ENCODE measurements at places on chromosomes 11 and 22.

DNA sequence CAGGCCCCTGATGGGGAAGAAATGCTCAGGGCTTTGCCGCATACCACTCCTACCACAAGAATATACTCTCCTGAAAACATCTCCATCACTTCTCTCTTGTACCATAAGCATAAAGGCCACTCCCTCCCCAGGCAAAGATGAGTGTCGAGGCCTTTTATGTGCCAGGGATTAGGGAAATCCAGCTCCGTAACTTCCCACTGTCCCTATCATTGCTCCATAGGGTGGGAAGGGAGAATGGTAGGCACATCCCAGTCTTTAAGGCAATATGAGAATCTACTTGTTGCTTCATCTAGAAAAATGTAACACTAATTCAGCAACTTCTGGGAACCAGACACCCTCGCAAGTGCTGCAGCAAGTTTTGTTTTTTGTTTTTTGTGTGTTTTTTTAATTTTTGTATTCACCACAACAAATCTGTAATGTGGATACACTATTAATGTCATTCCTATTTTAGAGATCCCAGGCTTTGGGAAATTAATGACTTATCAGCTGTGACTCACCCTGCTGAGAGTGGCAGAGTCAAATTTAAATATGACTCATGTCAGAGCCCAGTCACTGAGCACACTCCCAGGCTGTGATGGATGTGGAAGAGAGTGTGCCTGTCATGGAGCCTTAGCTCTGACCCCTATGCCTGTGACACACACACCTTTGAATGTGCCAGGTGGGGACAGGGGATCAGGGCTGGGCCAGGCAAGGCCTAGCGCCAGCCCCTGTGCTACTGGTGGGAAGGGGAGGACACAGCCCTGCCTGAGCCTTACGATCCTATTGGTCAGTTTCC, 23.4 kb downstream of the PANX1 start:
- DNase-seq: no peak

- DNase-seq: no peak
Measured at GRCh38 chr11:41842673-41843072, 383.2 kb upstream of the LRRC4C start.

DNA sequence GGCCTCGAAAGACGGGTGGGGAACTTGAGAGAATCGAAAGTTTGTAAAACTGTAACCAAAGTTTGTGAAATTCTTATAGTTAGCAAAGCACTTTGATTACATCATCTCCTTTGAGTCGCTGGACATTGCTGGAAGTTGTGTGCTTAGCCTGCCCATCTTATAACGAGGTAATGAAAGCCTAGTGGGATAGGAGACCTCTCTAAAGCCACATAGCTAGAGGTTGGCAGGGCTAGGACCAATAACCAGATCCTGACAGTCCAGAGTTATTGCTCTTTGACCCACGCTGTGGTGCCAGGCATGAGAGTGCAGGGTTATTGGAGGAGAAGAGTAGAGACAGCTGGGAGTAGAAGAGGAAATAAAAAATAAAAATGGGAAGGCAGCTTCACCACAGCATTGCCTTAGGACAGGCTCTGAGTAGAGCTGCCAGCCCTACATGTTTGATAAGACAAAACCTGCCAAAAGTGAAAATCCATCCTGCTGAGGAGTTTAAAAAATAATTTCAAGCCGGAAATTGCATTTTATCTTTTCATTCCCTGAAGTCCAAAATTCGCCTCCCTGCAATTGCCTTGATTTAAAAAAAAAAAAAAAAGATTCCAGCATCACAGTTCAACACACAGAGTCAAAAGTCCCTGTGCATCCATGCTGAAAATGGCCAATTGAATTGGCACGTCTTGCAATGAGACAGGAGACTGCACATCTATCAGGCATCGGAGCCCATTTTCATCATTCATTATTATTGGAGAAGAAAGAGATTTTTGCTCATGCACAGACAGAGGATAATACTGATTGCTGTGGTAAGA, 225.5 kb upstream of the POU2AF2 start:
- DNase-seq: peak; percentile 1

DNA sequence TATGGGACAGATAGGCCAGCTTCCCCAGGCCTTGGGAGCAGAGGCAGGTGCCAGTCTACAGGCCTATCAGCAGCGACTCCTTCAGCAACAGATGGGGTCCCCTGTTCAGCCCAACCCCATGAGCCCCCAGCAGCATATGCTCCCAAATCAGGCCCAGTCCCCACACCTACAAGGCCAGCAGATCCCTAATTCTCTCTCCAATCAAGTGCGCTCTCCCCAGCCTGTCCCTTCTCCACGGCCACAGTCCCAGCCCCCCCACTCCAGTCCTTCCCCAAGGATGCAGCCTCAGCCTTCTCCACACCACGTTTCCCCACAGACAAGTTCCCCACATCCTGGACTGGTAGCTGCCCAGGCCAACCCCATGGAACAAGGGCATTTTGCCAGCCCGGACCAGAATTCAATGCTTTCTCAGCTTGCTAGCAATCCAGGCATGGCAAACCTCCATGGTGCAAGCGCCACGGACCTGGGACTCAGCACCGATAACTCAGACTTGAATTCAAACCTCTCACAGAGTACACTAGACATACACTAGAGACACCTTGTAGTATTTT, 26.6 kb upstream of the L3MBTL2 start:
- peak; percentile 49 for DNase-seq

GRCh38 chr22:49009359-49010063, 818.2 kb downstream of the BRD1 start:
- no peak for DNase-seq

DNA sequence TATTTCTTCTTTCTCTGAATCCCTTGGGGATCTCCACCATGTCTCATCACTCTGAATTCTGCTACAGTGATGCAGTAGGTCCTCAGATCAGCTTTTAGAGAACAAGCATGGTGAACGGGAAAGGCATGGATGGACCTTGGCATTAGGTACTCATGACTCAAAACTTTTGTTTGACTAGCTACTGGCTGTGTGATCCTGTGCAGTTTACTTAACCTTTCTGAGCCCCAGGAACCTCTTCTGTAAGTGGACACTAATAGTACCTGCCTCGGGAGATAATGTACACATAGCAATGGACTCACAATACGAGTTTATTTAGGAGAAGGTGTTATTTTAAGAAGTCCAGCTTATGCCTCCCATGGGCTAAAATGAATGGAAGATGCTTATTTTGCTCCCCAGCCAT, 184.7 kb upstream of the TBCEL start:
- no peak for DNase-seq

- DNase-seq: no peak
Measured at GRCh38 chr11:27717801-27718229, 17.6 kb upstream of the BDNF start.

GRCh38 chr11:58495906-58496305, 12.0 kb downstream of the OR5B21 start:
- no peak for DNase-seq

GRCh38 chr22:41238570-41239442, 1.9 kb downstream of the CHADL start:
- no peak for DNase-seq

DNA sequence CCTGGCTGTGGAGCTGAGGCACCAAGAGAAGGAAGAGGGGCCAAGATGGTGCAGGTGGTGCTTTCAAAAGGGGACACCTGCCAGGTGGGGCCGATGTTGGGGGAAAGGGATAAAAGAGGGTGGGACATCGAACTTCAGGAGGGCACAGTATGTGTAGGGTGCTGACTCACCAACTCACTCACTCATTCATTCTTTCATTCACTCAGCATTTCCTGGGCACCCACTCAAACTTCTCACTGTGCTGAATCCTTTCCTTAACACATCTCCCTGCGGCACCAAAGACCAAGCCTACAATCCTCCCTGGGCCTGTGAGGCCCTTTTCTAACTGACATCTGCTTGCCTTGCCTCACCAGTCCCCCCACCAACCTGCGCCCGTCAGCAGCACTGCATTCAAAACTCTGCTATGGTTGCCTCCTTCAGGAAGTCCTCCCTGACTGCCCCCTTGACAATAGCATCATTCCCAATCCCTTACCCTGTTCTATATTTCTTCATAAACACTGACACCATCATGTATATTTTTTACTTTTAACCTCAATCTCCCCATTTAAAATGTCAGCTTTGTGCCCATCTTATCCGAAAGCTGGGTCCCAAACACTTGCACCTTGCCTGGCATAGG, 246.6 kb downstream of the MN1 start:
- no peak for DNase-seq

- DNase-seq: no peak
Measured at GRCh38 chr11:10844796-10845195, 13.1 kb downstream of the ZBED5 start.

DNA sequence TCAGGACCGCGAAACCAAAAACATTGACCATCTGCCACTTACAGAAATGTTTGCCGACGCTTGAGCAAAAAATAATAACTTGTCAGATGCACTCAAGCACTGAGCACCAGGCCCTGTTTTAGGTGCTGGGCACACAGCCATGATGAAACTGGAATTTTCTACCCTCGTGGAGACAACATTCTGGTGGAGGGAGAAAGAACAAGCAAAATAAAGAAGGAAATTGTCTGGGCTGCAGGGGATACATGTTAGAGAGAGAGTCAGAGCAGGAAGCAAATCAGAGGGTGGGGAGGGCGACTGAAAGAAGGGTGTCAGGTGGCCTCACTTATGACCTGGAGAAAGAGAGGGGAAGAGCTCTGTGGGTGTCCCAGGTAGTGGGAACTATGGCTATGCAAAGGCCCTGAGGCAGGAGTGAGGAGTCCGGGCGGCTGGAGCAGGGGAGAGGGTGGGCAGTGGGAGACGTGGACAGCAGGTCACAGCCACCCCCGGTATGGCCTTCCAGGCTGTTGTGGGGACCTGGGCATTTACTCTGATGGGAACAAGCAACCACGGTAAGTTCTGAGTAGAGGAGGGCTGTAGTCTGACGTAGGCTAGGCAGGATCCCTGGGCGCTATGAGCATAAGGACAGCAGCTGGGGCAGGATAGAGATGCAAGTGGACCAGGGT, 78.8 kb downstream of the MYEOV start:
- no peak for DNase-seq

DNA sequence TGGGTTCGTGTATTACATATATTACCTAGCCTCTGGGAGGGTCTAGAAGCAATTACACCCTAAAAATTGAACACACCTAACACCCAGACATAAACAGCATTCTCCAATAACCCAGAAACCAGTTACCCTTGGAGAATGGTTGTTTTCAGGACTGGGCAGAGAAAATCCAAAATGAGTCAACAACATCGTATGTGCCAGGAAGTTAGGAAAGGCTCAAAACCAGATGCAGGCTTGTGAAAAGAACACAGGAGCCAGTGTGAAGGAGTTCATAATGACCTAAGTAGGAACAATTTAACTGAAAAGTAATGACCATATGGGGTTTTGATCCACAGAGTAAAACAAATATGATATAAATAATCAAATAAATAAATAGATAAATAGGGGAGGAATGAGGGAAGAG, 5.1 kb upstream of the CLPB start:
- no peak for DNase-seq

DNA sequence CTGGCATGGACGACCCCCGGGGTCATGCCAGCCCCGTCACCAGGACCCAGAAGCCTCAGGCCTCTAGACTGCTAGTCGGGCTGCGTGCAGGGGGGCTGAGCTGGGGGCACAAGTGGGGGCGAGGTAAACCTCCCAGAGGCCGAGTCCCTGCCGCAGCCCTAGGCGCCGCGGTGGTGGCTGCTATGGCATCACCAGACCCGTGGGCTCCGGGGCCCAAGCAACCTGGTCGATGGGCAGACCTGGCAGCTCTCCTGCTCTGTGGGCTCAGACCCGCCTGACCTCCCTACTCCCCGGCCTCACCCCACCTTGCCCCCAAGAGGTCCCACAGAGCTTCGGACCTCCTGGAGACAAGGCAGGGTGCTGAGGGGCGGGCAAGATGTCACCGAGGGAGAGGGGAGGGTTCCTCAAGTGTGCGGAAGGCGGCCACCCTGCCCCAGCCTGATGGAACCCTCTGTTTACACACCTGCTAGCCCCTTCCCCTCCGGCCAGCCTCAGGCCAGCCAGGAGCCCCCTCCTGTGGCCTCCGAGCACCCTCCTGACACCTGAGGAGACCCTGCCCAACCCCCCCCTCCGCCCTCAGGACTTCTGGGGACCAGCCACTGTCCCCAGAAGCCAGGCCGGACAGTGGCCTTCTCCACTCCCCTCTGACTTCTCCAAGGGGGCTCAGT, 9.4 kb downstream of the IGF2 start:
- no peak for DNase-seq

- no peak for DNase-seq
Measured at GRCh38 chr11:720642-721246, 14.7 kb downstream of the EPS8L2 start.

All from pons (tissue), 1 donor.